ENCODE measurements at places on chromosomes 2 and 18.

DNA sequence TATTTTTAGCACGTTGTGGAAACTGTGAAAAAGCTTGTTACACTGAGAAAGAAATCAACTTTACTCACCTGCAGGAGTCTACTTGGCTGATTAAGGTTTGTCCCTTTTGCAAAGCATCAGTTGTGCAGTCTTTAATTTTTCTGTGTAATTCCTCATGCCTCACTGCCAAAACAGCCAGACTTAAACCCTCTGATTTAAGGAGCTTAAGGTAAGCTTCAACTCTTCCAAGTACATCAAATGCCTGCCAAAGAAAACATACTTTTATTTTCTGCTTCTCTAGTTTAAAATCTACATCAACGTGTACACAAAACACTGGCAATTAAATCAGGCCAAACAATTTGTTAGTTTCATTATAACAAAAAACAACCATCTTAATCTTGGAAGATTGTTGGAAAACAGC, 98.0 kb upstream of the TTN start:
- peak; percentile 50 for DNase-seq

DNA sequence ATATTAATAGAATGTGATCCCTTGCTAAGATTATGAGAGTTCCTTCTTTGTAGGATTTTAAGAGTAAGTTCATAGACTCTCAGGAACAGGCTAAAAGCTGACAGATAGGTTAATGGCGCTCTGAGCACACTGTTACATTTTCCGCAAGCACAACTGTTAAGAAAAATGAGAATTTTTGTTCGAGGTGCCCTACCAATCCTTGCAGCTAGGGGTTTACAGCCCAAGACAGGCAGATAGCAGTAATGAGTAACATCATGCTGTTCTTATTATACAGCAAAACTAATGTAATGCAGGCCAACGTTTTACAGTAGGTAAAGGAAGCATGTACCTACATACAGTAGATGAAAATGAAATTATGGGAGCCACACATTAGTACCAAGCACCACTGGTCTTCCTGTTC, 11.2 kb upstream of the BOD1L2 start:
- no peak for DNase-seq

DNA sequence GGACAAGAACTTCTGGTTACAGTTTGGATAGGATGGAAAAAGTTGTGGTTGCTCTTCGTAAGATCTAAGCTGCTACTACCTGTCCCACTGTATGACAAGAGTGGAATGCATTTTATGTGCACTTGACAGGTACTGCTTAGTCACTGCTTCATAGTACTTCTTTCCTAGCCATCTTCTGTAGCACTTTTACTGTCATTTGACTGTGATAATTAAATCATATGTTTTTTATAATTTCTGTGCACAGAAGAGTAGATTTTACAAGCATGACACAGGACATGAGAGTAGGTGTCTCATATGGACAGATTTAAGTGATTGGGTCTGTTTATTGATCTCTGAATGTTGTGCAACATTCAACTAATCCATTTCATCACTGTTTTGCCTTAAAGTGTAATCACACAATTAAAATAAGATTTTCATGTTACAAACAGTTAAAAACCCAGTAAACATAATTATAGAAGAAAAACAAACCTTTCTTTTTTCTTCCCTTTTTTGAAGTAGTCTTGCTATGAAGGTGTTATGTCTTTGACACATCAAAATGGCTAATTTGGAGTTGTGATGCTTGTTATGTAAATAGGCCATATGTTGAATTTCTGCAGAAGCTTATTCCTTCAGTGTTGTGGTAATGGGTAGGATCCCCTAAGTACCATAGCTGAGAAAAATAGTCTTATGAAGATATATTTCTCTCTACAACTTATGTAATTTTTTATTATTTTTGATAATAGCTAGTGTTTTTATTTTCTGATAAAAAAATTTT, 3.0 kb downstream of the SPATS2L start:
- no peak for DNase-seq

DNA sequence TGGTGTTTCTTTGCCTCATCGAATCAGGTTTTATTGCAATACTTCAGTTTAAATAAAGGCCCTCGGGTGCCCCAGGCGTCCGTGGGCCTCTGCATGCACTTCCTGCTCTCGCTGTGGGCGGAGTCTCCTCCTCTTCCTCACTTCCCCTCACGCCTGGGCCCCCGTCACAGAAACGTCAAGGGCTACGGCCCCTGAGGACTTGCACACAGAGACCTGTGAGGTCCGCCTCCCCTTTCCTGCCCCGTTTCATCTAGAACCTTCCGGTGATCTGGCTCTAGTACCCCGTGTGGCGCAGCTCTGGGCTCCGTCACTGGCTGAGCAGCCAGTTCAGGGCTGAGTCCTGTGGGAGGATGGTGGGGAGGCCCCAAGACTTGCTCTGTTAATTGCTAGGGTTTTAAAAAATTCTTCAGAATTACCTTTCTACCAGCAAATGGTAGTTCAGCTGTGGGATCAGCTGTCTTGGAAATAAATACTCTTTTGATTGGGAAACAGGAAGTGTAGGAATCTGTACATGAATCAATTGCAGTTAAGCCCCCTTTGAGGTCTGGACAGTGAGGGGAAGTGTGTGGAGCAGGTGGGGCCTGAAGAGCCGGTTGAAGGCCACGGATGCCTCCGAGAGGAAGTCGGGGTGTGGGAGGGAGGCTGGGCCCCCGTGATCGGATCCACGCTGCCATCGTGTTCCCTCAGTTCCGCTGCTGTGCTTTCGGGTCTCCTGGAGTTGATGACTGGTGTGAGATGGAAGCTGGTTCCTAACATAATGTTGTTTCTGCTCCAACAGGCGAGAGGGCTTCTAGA, 10.2 kb downstream of the NFATC1 start:
- no peak for DNase-seq

DNA sequence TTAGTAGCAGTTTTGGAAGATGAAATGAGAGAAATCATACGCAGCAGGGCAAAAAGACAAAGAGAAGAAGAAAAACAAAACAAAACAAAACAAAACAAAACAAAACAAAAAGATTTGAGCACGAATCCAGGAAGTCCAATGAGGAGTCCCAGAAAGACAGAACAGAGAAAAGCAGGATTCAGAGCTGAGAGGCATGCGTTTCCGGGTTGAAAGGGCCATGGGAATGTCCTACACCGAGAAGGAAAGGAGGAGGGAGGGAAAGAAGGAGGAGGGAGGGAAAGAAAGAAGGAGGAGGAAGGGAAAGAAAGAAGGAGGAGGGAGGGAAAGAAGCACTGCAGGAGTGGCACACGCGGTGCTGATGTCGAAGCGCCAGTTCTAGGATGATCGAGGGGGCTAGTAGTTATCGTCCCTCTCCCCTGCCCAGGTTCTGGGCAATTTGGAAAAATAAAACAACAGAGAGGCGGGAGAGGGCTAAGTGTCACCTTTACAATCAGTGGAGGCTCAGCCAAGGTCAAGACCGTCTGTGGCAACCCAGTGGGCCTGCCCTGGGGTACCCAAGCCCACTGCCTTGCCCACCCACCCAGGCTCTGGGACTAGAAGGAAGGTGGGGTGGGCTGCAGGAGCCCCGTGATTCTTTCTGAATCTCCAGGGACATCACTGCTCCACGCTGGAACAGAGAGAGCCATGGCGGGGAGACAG, 68.4 kb downstream of the TWIST2 start:
- DNase-seq = no peak

- no peak for DNase-seq
Measured at GRCh38 chr2:98821629-98822135, 90.8 kb upstream of the MGAT4A start.

GRCh38 chr18:51660188-51660715, 462.8 kb upstream of the MEX3C start:
- DNase-seq = no peak

DNA sequence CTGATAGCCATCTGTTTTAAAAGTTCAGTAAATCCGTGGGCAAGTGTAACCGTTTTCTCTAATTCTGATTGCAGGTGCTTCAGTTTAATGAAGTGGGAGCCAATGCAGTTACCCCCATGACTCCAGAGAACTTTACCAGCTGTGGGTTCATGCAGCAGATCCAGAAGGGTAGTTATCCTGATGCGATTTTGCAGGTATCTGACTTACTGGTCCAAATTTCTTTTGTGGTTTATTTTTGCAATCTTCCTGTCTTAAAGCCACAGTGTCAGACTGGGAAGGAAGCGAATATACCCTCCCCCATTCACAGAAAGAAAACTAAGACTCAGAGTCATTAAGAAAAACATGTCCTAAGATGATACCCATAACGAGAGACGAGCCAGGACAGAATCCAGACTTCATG, 7.7 kb downstream of the SERPINB2 start:
- DNase-seq = no peak

GRCh38 chr2:68837164-68837860, 33.9 kb downstream of the BMP10 start:
- no peak for DNase-seq

- no peak for DNase-seq
Measured at GRCh38 chr2:161102770-161103450, 57.3 kb upstream of the TANK start.

DNA sequence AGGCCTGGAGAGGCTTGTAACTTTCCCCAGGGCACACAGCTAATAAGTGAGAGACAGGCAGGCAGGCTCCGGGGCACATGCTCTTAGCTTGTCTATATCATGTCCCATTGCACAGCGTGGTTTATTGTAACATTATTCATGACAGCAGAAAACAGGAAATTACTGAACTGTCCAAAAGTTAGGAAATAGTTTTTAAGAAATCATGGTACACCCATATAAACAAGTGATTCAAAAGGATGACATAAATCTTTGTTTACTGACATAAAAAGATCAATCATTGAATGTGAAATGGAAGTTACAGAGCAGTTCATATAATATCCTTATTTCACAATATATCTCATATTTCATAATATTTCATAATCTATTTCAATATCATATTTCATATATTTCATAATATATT, 34.3 kb upstream of the TXNDC2 start:
- no peak for DNase-seq

GRCh38 chr2:224688997-224689396, 27.2 kb downstream of the CCDC195 start:
- DNase-seq = no peak

DNA sequence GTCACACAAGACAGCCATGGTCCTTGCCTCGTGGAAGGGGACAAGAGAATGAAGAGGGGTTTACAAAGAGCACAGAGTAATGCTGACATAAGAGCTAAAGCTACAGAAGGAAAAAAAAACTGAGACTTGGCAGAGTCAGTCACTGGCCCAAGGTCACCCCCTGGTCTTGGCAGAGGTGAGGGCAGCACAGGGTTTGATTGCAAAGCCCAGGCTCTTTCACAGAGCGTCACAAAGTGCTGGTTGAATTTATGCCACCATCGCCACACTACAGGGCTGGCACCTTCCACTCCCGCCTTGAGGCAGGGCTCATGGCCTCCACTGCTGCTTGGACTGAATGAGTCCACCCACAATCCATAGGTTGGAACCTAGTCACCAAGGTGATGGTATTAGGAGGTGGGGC, 190.2 kb downstream of the INHBB start:
- no peak for DNase-seq

- DNase-seq = no peak
Measured at GRCh38 chr2:58107803-58108710, 61.5 kb downstream of the VRK2 start.

- DNase-seq = no peak
Measured at GRCh38 chr2:25245141-25245540, 76.8 kb upstream of the POMC start.

GRCh38 chr2:240551811-240552210, 6.0 kb downstream of the ANKMY1 start:
- DNase-seq = no peak

- no peak for DNase-seq
Measured at GRCh38 chr2:11558214-11558886, 24.5 kb downstream of the GREB1 start.

- DNase-seq = peak; percentile 42
Measured at GRCh38 chr2:140643761-140644187, 1487.0 kb downstream of the LRP1B start.

GRCh38 chr2:236675526-236675925, 105.9 kb downstream of the ACKR3 start:
- DNase-seq = no peak

DNA sequence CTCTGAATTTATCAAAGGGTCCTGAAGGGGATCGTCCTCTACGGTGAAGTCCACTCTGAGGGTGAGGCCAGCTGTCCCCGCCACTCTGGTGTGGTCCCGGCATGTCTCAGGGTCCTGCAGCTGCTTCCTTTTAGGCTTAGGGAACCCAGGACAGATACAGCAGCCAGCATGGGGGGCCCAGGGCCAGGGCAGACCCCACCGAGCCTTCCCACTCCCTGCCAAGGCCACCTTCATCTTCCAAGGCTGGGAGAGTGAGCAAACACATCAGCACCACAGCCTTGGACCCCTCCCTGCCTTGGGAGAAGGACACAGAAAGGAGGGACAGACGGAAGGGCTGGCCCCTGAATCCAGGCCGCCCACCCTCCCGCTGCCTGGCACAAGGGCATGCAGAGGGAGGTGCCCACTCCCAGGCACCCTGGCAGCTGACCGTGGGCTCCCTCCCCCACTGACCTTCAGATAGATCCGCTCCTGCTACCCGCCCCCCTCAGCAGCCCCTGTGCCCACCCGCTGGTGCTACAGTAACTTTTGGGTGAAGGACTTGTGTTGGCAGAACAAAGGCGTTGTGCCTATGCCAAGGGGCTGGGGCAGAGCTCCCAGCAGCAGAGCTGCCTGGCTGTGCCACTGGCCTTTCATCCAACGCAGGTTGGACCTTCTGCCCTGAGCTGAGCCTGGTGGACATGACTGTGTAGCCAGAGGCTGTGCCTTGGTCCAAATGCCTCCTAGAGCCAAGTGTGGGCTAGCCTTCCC, 7.6 kb downstream of the CYP26B1 start:
- DNase-seq = no peak

GRCh38 chr2:160205505-160205904, 5.4 kb upstream of the ITGB6 start:
- no peak for DNase-seq

DNA sequence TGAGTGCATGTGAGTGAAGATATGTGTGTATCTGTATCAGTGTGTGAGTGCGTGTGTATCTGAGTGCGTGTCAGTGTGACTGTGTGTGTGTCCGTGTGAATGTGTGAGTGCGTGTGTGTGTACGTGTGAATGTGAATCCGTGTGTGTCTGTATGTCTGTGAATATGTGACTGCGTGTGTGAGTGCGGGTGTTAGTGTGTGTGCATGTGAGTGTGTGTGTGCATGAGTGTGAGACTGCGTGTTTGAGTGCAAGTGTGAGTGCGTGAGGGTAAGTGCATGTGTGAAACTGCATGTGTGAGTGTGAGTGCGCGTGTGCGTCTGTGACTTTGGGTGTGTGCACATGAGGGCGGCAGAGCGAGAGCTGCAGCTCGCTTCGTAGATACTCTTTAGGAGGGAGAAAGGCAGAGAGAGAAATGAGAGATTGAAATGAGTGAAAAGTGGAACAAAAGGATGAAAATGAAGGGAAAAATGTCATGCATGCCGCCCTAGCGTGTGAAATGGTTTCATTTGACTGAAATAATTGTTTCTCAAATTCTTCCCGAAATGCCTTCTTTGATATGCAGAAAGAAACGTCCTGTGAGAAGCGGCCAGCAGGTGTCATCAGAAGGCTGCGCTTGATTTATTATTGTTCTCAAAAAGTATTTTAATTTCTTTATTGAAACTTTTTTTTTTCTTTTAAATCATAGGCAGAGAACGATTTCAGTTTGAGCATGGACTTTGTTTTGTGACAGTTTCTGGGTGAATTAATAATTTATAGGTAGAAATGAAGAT, 25.6 kb downstream of the ZNF407 start:
- peak; percentile 2 for DNase-seq

- DNase-seq = no peak
Measured at GRCh38 chr2:177355874-177356273, 36.7 kb upstream of the AGPS start.
